ENCODE measurements at places on chromosomes 7 and 10. TPM values are rescaled to one million over a fixed set of nuclear protein-coding genes. Genes with fewer than 3 reads are reported as not detected.

TFR2 gene
- polyA plus RNA-seq, result 1.5 TPM

CYP2C8 gene
- polyA plus RNA-seq, result 0.64 TPM

NEUROD6 gene
- polyA plus RNA-seq, result not detected

CRTAC1 gene
- 1.1 TPM for polyA plus RNA-seq

TRIP6 gene
- 45.8 TPM for polyA plus RNA-seq

HILPDA gene
- 13.7 TPM for polyA plus RNA-seq

ABCC2 gene
- polyA plus RNA-seq, result 0.96 TPM

C7orf33 gene
- 0.82 TPM for polyA plus RNA-seq

P4HA1 gene
- 66.0 TPM for polyA plus RNA-seq

OR2F1 gene
- polyA plus RNA-seq, result not detected

NKX2-3 gene
- polyA plus RNA-seq, result 0.31 TPM

ARMC3 gene
- not detected for polyA plus RNA-seq

CRPPA gene
- 3.8 TPM for polyA plus RNA-seq

GPRIN2 gene
- polyA plus RNA-seq, result not detected

AGAP6 gene
- 24.0 TPM for polyA plus RNA-seq

SEMA3A gene
- 51.6 TPM for polyA plus RNA-seq

TAX1BP1 gene
- not detected for polyA plus RNA-seq

ZNF394 gene
- polyA plus RNA-seq, result 8.7 TPM

ZNF804B gene
- not detected for polyA plus RNA-seq

SAMD9L gene
- polyA plus RNA-seq, result 7.5 TPM

MYL10 gene
- polyA plus RNA-seq, result 35.9 TPM

SEMA3E gene
- polyA plus RNA-seq, result 4.9 TPM

SH2B2 gene
- not detected for polyA plus RNA-seq

LRRTM3 gene
- 3.3 TPM for polyA plus RNA-seq

OR2A7 gene
- 7.5 TPM for polyA plus RNA-seq

TUBB8 gene
- not detected for polyA plus RNA-seq

GARIN1A gene
- polyA plus RNA-seq, result not detected

RAB19 gene
- polyA plus RNA-seq, result not detected

NANOS1 gene
- polyA plus RNA-seq, result 4.4 TPM

HOXA10 gene
- 25.1 TPM for polyA plus RNA-seq

ARHGAP22 gene
- 1.0 TPM for polyA plus RNA-seq

CAMK1D gene
- polyA plus RNA-seq, result 5.4 TPM

SLC13A1 gene
- polyA plus RNA-seq, result not detected

TAC1 gene
- 0.80 TPM for polyA plus RNA-seq

C10orf53 gene
- not detected for polyA plus RNA-seq

MUC3A gene
- polyA plus RNA-seq, result 21.8 TPM

IPMK gene
- 3.9 TPM for polyA plus RNA-seq

TMEM213 gene
- polyA plus RNA-seq, result not detected

DGKB gene
- polyA plus RNA-seq, result 0.96 TPM

CDHR3 gene
- not detected for polyA plus RNA-seq

MKRN1 gene
- polyA plus RNA-seq, result not detected

SLC29A4 gene
- 30.5 TPM for polyA plus RNA-seq

HABP2 gene
- 0.31 TPM for polyA plus RNA-seq

CALHM1 gene
- polyA plus RNA-seq, result not detected

OPN4 gene
- polyA plus RNA-seq, result 1.6 TPM

MPP7 gene
- 9.9 TPM for polyA plus RNA-seq

PRPF18 gene
- 30.5 TPM for polyA plus RNA-seq

ZKSCAN5 gene
- 9.5 TPM for polyA plus RNA-seq

Measured in muscle of arm (tissue), 14 donors.